ENCODE measurements at places on chromosomes 2 and 18. TPM values are rescaled to one million over a fixed set of nuclear protein-coding genes. Genes with fewer than 3 reads are reported as not detected.

DNA sequence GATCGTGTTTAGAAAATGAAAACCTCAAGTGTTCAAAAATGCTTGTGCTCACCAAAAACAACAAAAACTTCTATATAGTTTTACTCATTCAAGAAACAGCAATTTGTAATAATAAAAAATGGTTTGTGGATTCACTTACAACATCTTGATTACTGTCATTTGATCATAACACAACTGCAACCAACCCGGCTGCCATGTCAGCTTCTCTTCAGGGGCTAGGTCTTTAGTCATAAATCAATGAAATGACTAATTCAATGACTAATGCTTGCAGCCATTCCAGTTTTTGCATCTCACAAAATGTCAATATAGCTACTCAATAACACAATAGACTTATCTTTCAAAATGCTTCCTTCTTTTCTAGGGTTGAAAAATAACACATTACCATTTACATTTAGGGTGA, 128.0 kb downstream of the OLA1 start:
- DNase-seq = no peak

PSMA8 gene
- total RNA-seq = not detected

- DNase-seq = peak; percentile 56
These were observed 49.6 kb downstream of the ODC1 start for GRCh38 chr2:10398496-10398895.

- peak; percentile 80 for DNase-seq
These were observed 48.0 kb upstream of the HNRNPA3 start for GRCh38 chr2:177164584-177165052.

ST8SIA3 gene
- not detected for total RNA-seq

DNA sequence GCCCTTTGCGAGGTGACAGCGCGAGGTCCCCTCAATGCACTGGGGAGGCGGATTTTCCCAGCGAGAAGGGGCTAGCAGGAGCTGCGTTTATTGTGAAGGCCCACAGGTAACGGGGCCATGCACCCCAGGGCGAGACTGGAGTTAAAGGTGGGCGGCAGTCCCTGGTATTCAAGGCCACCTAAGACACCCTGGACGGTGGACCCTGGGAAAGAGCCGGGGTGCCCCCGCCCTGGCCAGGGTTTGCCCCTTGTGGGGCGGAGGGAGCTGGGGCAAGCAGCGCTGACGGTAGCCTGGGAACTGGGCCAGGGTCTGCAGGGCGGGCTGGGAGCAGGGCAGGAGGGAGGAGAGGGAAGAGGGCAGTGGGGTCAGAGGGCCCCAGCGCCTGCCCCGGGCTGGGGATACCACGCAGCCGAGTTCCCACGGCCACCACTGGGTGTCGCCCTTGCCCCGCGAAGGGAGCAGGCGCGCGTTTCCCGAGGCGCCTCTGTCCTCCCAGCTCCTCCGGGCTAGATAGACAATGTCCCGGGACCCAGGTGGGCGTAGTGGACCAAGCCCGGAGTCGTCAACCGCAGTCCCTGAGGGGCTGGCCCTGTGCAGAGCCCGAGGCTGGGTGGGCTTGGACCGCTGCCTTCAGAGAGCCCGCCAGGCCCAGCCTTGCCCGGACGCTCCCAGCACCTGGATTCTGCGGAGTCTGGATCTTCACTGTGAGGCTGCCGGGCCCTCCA, 80.2 kb downstream of the SMAD4 start:
- peak; percentile 57 for DNase-seq

IL36B gene
- total RNA-seq = not detected

DNA sequence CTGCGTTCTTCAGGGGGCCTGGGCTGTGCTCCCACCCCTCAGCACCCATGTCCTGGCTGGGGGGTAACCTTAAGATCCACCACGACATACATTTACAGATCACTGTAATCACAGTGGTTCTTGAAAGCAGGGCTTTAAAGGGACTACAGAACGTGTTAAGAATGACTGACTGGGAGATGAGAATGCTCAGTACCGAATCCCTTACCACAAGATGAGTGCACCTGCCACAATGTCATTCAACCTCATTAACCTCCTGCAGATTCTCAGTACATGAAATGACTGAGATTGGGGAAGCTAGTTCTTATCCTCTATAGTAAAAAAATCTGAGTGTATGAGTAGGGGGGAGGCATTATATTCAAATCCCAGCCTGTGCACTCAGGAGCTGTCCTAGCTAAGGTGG, 10.5 kb upstream of the PIEZO2 start:
- no peak for DNase-seq

DSC2 gene
- total RNA-seq = 24.5 TPM

- no peak for DNase-seq
These were observed 35.0 kb downstream of the STAT4 start for GRCh38 chr2:191115804-191116203.

DNA sequence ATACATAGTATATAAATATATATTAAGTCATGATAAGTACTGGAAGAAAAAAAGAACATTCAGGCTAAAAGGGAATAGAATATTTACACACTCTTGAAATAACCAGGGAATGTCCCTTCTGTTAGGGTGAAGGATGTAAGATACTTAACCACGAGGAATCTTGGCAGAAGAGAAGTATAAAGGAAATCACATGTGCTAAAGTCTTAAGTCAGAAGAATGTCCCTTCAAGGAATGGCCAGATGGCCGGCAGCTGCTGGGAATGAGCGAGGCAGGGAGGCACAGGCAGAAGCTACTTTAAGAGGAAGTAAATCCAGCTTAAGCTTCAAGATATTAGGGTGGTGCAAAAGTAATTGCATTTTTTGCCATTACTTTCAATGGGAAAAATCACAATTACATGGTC, 5.5 kb downstream of the CCDC102B start:
- DNase-seq = peak; percentile 81

GRCh38 chr2:143553261-143553660, 424.0 kb downstream of the ARHGAP15 start:
- no peak for DNase-seq

ABHD1 gene
- total RNA-seq = 3.5 TPM

ASXL3 gene
- total RNA-seq = 6.7 TPM

- no peak for DNase-seq
These were observed 19.0 kb downstream of the ABCG5 start for GRCh38 chr2:43819491-43820163.
